AG08396 (cell line): ENCODE measurements at places on chromosomes 2 and 18.

DNA sequence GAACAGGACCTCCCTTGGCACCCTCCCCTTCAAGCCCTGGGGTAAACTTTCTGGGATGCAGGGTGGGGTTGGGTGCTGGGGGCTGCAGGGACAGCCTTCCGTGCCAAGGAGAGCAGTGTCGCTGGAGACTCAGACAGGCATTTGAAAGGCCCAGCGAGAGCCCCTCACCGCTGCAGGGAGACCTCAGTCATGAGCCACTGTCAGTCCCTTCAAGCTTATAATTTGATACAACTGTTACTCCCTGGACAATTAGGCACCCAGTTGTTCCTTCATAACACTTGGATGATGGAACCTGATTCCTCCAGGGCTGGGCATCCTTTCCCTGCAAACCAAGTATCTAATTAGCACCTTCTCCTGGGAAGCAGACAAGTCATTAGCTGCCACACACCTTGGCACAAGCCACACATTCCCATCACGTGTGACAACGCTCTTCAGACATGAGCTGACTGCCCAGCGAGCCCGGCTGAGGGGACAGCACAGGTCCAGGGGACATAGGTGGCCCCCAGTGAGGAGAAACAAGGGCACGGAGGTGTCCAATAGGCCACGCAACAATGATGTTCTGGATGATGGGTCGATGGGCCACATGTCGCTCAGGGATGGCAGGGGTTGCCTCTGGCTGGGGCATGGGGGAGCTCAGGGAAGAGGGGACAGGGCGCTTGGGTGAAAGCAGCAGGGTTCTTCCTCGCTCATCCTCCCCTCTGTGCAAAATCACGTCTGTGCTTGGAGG, 59.6 kb downstream of the KCNF1 start:
- DNase-seq: no peak

- DNase-seq: no peak
Observed at GRCh38 chr2:177992992-177993391, 79.6 kb downstream of the PDE11A start.

- DNase-seq: no peak
Observed at GRCh38 chr2:232931636-232932035, 61.6 kb downstream of the SNORC start.

- DNase-seq: no peak
Observed at GRCh38 chr2:119485336-119486110, 38.8 kb downstream of the SCTR start.

DNA sequence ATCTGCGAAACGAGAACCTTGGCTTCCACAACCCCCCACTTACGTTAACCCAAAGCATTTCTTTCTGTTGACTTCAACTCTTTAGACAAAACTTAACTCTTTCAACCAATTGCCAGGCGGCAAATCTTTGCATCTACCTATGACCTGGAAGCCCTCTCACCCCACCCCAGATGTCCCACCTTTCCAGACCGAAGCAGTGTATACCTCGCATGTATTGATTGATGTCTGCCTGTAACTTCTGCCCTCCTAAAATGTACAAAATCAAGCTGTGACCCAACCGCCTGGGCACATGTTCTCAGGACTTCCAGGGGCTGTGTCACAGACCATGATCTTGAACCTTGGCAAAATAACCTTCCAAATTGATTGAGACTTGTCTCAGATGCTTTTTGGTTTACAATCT, 12.3 kb downstream of the AQP12B start:
- DNase-seq: no peak

GRCh38 chr2:214504599-214505376, 93.9 kb downstream of the VWC2L start:
- DNase-seq: no peak

GRCh38 chr18:28767201-28767600, 590.3 kb upstream of the CDH2 start:
- no peak for DNase-seq

GRCh38 chr2:188440849-188441248, 149.2 kb downstream of the GULP1 start:
- no peak for DNase-seq

DNA sequence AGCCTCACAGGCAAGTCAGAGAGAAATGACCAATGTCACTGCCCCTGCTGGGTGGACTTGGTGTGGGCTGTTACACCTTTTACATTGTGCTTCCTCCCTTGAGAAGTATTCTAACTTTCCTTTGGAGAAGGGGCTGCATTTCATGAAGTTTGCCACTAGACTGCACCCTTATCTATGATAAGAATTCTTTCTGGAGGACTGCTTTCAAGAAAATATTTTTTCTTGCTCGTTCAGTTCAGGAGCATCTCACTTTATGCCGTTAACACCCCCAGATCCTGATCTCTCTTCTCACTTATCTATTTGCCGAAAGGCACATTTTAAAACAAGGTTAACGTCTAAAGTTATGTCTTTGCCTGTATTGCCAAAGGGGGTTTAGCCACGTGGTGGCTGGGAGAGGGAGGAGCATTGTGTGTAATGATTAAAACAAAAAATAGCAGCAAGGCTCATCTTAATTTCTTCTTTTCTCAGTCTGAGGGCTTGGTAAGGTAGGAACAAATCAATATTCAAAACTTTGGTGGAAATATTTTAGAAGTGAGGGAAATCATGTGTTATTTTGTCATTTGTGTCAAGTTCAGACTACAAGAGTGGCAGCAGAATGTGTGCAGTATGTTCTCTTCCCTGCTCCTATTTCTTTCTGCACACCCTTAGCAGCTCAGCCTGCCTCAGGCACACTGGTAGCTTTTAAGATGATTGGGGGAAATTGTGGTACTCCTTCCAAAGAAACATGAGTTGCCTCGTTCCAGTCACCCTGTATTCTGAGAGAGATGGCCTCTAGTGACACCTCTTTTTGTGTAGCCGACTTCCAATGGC, 1.6 kb upstream of the IGFBP5 start:
- no peak for DNase-seq

GRCh38 chr2:145743011-145743410, 1223.1 kb upstream of the ZEB2 start:
- DNase-seq: no peak

GRCh38 chr2:64638502-64639120, 15.1 kb downstream of the SERTAD2 start:
- DNase-seq: no peak

DNA sequence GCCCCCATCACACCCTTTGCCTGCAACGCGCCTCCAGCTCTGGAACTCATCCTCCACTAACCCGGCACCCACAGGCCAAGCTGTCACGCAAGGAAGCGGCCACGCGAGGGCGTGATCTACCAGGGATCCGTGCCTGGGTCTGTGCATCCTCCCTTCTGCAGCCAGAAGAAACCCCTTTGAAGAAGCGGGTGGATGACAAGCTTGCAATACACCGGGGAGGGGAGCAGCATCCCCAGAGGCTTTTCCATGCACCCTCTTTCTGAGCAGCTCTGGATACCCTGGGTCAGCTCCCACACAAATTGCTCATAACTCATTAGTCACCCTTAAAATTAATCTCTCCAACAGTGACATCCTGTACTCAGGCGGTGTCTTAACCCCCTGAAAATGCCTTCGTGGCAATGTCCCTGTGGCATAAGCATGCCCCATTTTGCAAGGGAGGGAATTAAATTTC, 47.6 kb downstream of the PDCL3 start:
- DNase-seq: peak; percentile 77

DNA sequence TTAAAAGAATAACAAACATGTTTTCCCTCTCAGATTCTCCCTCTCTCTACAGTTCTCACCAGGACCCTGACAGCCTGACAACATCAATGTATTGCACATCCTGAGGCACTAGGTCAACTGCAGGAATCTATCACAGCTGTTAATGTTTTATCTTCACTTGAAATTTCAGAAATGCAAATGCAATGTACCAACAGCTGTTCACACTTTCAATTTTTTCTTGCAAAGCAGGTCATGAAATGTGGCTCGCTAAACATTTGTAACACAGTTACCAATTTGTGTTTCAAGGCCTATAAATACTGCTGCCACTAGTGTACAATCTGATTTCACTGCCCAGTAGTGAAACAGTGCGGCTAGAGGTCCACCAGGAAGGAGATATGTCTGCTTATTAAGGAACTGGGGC, 147.8 kb downstream of the EXOC6B start:
- no peak for DNase-seq

DNA sequence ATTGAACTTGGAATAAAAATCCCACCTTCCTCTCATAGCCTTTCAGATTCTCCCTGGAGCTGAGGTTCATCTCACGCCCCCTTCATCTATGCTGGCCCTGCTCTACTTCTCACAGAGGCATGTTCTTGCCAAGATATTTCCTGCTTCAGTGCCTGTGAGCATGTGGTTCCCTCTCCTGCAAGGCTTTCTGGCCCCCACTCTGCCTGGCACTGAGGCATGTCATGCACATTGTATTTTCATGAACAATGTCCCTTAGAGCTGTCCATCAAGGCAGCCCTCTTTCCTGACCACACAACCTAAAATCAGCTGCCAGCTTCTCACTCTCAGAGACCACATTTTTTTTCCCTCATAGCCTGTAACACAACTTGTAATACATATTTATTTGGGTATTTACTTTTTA, 18.0 kb upstream of the HK2 start:
- no peak for DNase-seq

- peak; percentile 9 for DNase-seq
Observed at GRCh38 chr2:207928079-207928478, 97.2 kb downstream of the PLEKHM3 start.

DNA sequence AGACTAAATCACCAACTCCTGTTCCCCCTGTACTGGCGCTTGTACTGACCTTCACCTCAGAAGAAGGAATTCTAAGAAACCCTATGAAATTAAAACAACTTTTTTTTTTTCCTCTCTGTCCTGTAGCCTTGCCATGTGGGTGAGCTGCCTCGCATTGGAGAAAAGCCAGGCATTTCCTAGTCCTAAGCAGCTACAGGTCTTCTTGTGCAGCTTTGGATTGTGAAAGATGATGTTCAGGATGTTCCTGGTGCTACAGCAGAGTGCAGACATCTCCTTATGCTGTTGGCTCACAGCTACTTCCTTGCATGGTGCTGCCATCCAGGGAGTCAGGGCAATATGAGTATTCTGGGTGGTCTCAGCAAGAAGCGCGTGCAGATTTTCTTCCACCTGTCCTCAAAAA, 11.9 kb downstream of the PIK3C3 start:
- DNase-seq: no peak

DNA sequence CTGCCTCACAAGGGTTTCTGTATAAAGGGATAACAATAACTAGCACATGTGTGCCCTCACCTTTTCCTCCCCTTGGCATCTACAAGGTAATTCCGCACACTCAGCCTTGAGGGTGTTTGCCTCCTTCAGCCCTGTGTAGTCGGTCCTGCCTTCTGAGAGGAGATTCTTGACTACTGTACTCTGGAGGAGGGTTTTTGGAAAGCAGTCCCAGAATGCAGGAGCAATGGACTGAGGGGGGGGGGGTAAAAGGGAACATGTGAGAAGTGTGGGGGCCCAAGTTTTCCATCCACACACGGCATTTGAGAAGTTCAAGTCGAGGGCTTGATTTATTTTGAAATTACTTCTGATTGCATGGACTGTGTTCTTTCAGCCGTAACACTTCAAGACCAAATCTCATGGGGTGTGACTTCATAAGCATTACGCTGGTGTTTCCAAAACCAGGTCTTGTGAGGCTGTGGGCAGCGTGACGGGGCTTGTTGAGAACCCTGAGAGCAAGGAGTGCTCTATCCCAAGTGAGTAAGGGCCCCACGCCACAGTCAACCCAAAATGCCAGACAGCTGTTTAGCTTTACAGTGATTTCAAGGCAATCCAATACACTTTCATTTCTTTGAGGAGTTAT, 198.7 kb upstream of the MEIS1 start:
- DNase-seq: no peak

DNA sequence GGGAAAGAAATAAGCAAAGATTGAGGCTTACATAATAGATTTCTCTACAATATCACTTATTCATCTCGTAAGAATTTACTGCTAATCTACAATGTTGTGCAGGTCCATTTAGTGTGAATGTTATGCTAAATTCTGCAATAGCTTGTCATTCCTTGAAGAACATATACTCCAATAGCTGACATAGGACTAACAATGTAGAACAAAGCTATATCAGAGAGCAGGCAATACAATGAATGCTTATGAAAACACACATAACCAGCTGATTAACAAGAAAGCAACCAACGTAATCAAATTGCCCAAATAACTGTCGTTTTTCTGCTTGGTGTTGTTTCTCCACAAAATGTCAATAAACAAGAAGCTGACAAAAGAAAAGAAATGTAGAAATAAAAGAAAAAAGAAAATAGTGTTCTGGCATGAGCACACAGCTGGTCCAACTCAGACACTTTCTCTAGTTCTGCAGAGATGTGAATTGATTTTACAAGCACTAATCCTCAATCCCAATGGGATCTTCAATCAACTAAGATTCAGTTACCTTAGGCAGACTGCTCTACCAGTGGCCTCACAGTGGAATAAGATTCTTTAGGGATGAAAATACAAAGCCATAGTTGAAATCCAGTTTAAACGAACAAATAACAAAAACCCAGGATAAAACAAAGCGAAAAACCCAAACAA, 1024.7 kb upstream of the PIK3C3 start:
- no peak for DNase-seq
